DMS 273 treated with DMSO at 0.1 percent for 48 hours (cell line): ENCODE measurements at places on chromosomes 2 and 18.

- DNase-seq = no peak
Observed at GRCh38 chr2:237190966-237191713, 105.5 kb downstream of the COPS8 start.

- DNase-seq = no peak
Observed at GRCh38 chr18:13378150-13378549, 159.6 kb downstream of the LDLRAD4 start.

- DNase-seq = no peak
Observed at GRCh38 chr2:168565112-168565511, 109.0 kb downstream of the CERS6 start.

GRCh38 chr18:8938817-8939216 lies 163.7 kb upstream of the NDUFV2 start:
- DNase-seq = no peak

GRCh38 chr2:136404925-136405324 lies 287.0 kb upstream of the CXCR4 start:
- no peak for DNase-seq

- DNase-seq = no peak
Observed at GRCh38 chr2:3222636-3223035, 155.0 kb downstream of the EIPR1 start.

- DNase-seq = no peak
Observed at GRCh38 chr2:162126527-162126926, 25.5 kb downstream of the GCG start.

DNA sequence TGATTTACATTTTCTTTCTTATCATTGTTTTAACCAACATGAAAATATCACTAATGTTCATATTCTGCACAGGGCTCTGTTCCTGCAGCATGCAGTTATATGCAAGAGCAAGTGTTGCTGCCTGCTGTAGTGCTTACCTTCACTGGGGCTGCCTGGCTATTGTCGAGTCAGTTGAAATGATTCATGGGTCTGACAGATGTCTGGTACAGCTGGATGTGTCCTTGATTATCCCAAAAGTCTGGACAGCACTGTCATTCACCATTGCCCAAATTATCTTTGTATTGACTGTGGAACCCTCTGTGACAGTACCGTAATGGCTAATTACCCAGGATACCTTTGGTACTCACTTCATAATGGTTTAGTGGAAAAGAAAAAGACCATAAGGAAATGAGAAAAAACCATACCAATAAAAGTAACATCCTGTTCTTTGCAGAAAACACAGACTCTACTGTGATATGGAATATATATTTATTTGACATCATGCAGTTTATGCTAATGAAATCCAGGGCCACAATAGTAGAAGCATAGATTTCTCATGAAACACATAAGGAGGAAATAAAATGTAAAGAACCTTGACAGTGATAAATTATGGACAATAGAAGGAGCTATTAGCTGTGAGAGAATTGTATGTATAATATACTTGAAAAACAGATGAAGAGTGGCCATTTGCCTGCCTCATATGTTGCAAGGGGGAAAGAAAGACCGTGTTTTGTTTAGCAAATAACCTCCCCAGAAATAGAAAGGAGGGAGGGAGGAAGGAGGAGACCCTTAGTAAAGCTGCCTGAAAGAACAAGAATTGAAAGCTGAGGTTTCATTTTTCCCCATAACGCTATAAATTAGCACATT lies 249.8 kb upstream of the ATP5MC3 start:
- DNase-seq = no peak

- no peak for DNase-seq
Observed at GRCh38 chr2:222903234-222904220, 42.7 kb downstream of the ACSL3 start.

DNA sequence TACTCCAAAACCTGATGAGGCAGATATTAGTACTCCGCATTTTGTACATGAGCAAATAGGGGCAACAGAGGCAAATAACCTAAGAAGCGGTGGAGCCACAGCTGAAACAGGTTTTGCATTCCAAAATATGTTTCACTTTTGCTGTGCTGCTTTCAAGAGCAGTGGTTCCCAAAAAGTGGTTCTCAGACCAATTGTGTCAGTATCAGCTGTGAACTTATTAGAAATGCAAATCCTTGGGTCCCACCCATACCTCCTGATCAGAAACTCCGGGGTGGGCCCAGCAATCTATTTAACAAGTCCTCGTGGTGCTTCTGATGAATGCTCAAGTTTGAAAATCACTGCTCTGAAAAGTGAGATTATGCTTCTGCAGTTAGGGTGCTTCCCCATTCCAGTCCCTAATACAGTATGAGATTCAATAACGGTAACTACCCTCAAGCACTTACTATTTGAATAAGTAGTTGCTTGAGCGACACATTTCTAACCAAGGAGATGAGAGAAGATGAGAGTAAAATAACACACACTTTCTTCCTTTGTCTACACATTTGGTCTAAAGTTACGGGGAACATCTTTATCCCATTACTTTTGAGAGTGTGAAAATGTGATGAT lies 17.8 kb upstream of the TCF4 start:
- no peak for DNase-seq

DNA sequence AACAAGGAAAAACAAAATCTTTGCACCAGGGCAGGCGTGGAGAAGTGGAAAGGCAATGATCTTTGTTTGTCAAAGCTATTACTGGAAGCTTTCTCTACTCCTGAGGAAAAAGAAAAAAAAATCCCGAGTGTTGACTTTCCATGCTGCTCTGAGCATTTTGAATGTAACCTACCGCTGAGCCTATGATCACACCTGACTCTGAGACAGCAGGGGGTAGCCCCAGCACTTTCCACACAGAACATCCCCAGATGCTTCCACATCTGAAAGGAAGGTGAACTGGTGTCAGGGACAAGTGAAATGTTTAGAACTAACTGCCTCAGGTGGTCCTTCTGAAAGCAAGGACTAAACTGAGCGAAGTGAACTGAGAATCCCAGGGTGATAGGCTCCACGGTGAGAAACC lies 1315.1 kb upstream of the DDX18 start:
- DNase-seq = no peak
